ENCODE measurements at places on chromosomes 7 and 10.

- no peak for DNase-seq
These were observed 658.0 kb upstream of the NRG3 start for GRCh38 chr10:81216949-81217348.

- DNase-seq = no peak
These were observed 1057.2 kb downstream of the LRMDA start for GRCh38 chr10:76488602-76489001.

GRCh38 chr7:68376131-68376661, 1222.1 kb upstream of the AUTS2 start:
- no peak for DNase-seq

GRCh38 chr7:134907000-134907399, 79.3 kb upstream of the AGBL3 start:
- no peak for DNase-seq

DNA sequence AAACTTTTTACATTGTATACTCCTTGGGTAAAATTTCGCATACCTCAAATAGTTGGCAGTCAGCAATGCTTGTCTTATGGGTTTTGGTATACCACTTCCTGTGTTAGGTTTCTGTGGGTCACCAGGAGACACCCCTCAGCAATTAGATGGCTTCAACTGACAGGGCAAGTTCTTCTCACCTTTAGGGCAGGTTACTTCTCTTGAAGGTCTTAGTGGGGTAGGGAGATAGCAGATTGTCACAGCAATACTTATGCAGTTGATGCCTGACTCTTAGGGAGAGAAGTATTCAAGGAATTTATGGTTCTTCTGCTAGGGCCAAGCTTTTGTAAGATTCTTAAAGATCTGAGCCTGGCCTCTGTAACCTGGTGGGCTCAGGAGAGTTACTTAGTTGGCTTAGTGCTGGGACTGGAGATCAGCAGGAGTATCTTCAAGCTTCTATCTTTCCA, 42.9 kb downstream of the MKLN1 start:
- peak; percentile 21 for DNase-seq

DNA sequence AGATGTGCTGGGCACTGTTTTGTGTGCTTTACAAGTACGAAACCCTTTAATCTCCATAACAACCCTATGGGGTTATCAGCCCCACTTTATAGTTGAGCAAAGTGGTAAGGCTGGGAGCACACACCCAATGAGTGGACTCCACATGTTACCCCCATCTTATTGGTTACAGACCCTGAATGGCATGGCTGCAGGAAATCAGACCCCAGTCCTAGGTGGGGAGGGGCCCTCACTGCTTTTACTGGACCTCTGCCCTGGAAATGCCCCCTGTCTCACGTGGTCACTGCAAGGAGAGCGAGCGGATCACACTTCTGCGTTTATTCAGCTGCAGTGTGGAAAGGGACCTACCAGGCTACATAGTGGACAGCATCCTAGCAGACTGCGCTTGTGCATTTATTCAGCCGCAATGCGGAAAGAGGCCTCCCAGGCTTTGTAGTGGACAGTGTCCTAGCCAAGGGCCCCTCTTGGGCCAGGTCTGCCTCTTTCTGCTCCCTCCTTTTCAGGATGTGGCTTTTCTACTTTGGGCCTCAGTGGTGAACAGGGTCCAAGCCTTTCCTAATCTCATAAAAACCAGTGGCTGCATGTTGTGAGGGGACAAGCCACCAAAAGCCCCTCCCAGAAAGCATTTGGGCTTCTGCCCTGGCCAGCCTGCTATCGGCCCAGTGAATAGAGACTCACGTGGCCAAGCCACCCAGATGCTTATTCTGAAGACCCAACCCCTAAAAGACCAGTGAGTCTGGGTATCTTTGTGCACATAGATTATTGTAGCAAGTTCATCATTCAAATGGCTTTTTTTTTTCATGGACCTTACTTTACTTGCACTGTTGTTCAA, 405.7 kb upstream of the RNF32 start:
- no peak for DNase-seq

- DNase-seq = no peak
These were observed 42.8 kb upstream of the RNF216 start for GRCh38 chr7:5824297-5824610.

- DNase-seq = no peak
These were observed 31.8 kb upstream of the IL15RA start for GRCh38 chr10:6009150-6009549.

DNA sequence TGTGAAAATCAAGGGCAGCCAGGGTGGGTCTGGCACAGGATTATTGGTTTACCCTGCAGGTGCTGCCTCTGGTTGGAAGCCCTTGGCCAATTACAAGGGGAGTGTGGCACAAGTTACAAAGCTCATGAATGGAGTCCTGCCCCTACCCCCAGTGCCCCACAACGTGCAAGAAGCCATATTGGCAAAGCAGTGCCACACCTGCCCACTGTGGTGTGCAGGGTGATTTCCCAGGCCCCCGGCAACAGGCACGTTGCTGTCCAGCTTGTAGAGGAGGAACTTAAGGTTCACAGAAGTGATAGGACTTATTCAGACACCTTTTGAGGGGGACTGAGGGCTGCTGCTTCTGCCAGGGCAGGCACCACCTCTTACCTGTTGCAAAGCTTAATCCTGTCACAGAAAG, 11.4 kb downstream of the LHPP start:
- DNase-seq = no peak

DNA sequence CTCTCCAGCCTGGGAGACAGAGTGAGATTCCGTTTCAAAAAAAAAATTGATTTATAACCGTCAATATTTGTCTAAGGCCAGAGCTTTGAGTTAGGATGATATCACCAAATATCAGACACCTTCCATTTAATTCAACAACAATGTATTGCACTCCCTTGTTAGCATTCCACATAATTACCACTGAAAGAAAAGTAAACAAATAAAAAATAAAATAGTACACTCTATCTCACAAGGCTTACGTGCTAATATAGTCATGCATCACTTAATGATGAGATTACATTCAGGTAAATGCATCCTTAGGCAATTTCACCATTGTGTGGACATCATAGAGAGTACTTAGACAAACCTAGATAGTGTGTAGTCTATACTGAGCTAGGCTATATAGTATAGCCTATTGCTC, 127.6 kb upstream of the RHOBTB1 start:
- DNase-seq = no peak

GRCh38 chr10:78972160-78972946, 96.4 kb upstream of the ZMIZ1 start:
- no peak for DNase-seq

- no peak for DNase-seq
These were observed 366.2 kb downstream of the WDR11 start for GRCh38 chr10:121217331-121217730.

DNA sequence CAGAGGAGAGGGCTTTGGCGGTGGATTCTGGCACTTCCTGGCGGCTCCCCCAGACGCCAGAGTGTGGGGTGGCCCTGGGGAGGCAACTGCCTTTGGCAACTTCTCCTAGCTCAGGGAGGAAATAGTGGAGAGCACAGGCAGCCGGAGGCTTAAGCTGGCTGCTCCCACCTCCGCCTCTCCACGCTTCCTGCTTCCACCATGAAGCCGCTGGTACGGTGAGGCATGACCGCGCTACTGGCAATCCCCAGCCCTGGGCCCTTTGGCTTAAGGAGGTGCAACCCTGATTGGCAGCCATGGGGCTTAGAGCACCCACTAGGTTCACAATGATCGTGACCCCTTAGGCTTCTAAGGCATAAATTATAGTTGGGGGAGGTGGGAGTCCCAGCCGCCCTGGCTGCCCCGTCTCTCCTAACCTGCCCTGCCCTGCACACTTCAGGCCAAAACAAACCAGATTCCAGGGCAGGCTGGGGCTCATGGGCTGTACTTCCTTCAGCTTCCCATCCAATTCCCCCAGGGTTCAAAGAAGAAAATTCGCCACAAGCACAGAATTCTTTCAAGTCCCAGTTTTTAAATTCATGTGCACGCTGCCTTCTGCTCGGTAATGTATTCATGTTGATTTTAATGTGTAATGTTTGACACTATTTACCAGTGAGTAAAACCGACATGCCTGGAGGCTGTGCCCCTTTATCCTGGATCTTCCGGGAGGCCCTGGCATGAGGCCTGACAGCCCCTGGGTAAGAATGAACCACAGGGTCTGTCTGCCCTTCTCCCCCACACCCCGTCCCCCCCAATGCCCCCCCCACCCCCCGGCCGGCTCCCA, 90.7 kb upstream of the LRRC4 start:
- DNase-seq = peak; percentile 81

- no peak for DNase-seq
These were observed 95.1 kb upstream of the LRGUK start for GRCh38 chr7:134031835-134032617.

DNA sequence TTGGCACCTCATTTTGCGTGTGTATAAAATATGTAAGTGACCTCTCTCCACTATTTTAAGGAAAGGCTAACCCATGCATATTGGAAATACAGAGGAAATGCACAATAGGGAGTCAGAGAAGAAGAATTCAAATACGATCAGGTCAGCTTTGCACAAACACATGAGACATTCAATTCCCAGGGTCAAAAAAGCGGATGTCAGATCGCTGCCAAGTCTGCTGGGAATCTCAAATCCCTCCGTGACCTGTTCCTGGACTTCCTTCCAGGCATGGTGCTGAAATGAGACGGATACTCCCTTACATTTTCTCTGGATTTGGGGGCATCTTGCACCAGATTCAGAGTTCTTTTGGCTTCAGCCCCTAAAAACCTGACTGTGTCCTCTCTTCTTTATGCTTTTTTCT, 91.9 kb upstream of the PRKCQ start:
- no peak for DNase-seq

DNA sequence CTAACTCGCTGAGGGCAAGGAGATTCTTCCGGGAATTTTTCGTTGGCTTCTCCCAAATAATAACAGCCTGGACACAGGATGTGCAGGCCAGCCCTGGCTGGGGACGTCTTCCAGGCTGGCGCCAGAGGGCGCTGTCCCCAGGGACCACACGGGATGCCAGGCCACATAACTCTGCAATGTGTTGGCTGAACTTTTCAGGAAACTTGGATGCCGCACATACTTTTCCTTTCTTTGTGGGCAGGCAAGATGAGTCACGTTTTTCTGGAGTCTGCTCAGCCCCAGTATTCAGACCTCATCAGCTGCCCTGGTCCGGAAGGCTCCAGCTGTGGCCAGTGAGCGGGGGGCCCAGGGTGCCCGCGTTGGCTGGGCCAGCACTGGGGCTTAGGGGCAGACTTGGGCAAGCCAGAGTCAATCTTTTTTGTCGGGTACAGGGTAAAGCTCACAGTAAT, 122.7 kb downstream of the PRKAG2 start:
- peak; percentile 57 for DNase-seq

DNA sequence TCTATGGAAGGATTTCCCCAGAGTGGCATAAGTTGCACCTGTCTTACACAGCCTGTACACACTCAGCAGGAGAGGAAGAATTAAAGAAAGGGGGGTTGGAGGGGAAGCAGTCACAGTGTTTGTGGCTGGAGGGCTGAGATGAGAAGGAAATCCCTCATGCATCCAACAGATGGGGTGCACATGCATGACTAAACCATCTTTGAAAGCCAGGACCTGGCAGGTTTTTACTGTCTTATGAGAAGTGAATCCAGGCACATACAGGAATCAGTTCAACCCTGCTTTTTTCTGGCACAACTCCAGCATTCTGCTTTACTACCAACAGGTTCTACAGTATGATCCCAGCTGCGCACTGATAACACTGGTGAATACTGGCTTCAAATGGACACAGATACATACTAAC, 107.7 kb downstream of the CACNA2D1 start:
- peak; percentile 14 for DNase-seq

- DNase-seq = no peak
These were observed 97.6 kb downstream of the NRP1 start for GRCh38 chr10:33236916-33237315.

GRCh38 chr10:4830551-4830950, 4.5 kb downstream of the AKR1E2 start:
- DNase-seq = no peak

DNA sequence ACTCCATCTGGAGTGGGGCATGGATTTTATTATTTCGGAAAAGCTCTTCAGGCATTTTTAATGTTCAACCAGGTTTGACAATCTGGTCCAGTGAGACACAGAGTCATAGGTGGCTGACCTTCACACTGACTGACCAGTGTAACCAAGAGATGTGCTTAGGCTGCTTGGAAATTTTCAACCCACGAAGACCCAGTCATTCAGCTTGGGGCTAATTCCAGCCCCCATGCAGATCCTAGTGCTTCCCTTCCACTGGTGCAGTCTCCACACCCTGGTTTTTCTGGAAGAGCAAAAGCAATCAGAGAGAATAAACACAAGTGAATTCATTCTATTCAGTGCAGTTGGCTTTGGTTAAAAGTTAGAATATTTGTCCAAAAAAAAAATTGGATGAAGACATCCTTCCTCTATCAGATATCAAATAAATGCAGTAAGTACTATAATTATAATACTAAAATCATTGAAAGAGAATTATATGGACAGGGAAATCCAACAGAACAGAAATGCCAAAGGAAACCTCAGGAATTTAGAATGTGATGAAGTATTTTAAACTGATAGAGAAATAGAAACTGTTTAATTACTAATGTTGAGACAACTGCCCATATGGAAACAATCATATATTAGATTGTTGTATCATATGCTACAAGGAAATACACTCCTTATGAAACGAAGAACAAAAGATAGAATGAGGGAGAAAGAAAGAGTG, 178.0 kb downstream of the NPSR1 start:
- DNase-seq = no peak

- no peak for DNase-seq
These were observed 89.0 kb upstream of the PHYHIPL start for GRCh38 chr10:59087486-59087885.

DNA sequence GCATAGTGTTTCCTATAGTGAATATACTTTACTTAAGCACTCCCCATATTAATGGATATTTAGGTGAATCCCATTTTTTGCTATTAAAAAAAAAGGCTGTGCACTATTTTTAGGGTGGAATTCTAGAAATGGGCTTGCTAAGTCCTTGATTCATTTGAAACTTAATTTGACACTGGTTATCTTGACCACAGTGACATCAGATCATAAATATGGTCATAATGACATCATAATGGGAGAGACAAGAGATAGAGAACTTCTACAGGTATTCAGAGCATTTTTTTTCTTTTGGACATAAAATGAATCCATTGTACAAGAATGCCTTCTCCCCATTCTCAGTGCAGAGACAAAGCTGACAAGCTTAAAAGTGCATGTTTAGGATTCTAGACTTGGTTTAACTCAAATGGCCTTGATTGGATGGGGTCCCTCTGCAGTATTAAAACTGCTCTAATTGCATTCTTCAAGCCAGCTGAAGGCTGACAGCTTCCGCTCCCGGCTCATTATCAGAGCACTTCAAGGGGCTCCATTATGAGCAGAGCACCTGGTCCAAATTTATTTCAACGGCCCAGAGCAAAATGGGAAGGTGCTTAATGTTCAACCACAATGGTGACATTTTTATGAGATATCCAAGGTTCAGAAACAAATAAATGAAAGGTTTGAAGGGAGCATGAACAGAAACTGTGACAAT, 104.8 kb downstream of the JAZF1 start:
- no peak for DNase-seq

DNA sequence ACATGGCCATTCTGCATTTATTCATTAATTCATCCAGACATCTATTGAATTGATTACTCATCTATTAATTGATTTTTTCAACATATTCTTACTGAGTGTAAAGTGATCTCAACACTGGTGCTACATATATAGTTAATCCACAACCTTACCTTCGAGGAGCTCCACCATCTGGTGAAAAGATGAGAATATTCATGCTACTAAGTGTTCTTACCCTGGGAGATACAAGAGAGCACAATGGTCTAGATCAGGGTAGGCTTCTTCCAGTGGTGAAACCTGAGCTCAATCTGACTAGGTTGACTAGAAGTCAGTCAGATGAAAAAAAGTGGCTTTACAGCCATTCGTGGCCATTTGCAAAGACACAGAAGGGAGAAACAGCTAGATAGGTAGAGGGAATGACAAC, 507.4 kb downstream of the ANKRD7 start:
- DNase-seq = no peak

Measured in KBM-7 (cell line).